ENCODE measurements at places on chromosomes 6 and 20.
A peak's percentile ranks its signal among the peaks of the same experiment; 100 is the strongest.

- DNase-seq, result no peak
Measured at GRCh38 chr20:19652591-19653026, 105.4 kb upstream of the RIN2 start.

DNA sequence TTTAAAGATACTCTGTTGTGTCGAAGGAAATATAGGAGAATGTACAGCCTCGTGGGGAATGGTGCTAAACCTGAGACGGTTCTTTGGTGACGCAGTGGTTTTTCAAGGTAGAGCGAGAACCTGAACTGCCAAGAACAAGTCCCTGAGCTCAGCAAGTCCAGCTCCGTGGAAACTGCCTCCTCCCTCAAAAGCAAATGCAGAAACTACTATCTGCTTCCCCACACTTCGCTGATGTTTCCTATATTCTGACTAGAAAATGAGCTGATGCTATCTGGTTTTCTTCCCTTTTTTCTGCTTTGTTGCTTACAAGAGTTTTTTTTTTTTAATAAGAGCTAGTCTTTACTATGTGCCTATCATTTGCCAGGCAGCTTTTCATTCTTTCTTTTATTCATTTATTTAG, 85.3 kb upstream of the LY86 start:
- DNase-seq, result no peak

- no peak for DNase-seq
Measured at GRCh38 chr20:52033313-52033712, 158.3 kb downstream of the ZFP64 start.

DNA sequence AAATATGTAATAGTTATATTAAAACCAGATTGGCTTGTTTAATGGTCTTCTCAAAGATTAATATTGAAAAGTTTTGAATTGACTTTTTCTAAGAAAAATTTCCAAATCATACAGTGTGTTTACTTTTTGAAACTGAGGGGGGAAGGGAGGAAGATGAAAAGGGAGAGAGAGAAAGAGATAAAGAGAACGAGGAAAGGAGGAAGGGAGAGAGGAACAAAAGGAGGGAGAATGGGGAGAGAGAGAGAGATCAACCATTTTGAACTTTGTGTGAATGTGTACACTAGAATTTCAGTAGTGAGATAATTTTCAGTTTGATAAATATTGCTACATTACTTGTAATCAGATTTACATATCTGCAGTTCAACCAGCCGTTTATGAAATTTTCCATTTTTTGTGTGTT, 124.5 kb downstream of the EPHA7 start:
- no peak for DNase-seq

GRCh38 chr20:23659989-23660837, 22.5 kb upstream of the CST3 start:
- no peak for DNase-seq

DNA sequence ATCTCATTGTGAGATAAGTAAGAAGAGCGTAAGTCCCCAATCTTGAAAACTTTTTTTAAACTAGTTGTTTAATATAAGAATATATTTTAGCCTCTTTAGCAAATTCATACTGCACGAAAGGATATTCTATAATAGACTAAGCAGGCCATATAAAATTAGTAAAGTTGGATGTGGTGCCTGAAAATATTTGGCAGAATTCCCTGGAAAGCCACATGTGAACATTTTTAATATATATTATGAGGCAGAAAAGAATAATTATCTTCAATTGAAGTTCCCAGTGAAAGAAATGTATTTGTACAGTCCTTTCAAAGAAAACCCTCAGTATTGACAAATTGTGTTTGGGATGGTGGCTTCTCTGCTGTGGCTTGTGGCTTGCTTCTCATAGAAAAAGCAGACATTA, 237.5 kb upstream of the JAG1 start:
- DNase-seq, result no peak

GRCh38 chr20:12928755-12929401, 79.9 kb upstream of the SPTLC3 start:
- DNase-seq, result no peak

DNA sequence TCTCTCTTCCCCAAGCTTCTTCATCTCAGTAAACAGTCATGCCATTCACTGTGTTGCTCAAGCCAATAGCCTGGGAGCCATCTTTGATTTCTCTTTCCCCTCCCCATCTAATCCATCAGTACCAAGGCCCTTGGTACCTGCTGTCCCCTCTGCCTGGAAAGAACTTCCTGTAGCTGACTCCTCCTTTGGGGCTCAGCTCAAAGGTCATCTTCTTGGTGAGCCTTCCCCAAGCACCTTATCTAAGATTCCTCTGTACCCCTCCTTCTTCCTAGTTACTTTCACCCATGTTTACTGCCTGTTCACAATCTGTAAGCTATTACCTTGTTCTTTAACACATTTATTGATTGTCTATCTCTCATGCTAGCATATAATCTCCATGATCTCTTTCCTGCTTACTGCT, 3.5 kb downstream of the AARS2 start:
- DNase-seq, result no peak

DNA sequence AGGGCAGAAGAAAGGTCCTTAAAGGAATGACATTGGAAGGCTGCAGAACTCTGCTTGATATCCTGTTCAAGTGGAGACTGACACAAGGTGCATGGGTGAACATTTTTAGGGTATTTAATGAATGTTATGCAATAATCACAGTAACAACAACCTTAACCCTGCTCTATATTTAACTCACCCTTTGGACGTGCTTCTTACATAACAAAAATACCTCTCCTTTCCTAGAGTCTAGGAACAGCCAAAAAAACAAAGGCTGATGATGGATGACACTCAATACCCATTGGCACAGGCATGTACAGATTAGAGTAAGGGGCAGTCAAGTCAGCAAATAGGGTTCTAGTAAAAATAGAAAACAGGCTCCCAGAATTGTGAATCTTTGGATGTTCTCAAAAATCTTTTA, 30.6 kb downstream of the ROS1 start:
- no peak for DNase-seq

DNA sequence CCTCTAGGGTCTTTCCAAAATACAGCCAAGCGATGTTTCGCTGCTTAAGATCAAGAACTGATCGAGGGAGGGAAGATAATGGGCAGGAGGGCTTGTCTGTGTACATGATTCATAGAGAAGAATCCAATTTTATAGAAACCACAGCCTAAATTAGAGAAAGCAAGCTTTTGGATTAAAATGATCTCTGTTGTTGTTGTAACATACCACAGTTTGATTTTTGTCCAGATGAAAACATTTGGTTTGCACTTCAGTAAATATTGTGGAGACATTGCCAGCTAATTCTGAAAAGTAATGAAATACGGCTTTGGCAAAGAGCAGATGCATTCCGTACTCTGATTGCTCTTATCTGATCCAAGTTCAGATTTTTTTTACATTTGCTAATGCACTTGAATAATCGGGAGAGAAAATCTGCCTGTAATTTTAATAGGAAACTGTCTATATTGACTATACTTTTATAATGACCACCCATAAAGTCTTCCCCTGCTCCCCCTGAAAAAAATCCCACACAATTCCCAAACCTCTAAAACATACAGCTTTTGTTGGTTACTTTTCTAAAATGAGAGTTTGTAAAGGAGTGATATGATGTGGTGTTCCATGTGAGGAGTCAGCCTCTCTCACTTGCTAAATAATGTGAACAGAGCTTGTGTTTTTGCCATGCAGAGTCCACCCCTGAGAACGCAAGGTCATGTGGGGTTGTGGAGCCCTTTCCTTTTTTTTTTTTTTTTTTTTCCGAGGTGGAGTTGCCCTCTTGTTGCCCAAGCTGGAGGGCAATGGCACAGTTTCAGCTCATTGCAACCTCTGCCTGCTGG, 199.9 kb downstream of the DTNBP1 start:
- no peak for DNase-seq

DNA sequence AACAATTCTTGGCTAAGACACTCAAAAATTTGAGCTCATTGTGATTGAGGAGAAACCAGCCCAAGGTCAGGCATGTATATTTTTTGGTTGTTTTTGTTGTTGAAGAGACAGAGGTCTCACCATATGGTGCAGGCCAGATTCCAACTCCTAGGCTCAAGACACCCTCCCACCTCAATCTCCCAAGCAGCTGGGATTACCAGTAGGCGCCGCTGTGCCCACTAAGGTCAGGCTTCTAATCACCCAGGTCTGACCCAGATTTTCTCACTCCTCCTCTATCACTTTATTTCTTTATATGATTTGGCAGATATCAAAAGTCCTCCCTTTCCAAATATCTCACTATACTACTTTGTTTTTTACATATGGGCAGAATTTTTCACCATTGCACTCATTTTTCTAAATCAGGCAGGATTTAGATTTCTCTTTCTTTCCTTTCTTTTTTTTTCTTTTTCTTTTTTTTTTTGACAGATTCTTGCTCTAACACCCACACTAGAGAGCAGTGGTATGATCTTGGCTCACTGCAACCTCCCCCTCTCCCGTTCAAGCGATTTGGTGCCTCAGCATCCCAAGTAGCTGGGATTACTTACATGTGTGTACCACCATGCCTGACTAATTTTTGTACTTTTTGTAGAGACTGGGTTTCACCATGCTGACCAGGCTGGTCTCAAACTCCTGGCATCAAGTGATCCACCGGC, 1.7 kb upstream of the C6orf141 start:
- no peak for DNase-seq

DNA sequence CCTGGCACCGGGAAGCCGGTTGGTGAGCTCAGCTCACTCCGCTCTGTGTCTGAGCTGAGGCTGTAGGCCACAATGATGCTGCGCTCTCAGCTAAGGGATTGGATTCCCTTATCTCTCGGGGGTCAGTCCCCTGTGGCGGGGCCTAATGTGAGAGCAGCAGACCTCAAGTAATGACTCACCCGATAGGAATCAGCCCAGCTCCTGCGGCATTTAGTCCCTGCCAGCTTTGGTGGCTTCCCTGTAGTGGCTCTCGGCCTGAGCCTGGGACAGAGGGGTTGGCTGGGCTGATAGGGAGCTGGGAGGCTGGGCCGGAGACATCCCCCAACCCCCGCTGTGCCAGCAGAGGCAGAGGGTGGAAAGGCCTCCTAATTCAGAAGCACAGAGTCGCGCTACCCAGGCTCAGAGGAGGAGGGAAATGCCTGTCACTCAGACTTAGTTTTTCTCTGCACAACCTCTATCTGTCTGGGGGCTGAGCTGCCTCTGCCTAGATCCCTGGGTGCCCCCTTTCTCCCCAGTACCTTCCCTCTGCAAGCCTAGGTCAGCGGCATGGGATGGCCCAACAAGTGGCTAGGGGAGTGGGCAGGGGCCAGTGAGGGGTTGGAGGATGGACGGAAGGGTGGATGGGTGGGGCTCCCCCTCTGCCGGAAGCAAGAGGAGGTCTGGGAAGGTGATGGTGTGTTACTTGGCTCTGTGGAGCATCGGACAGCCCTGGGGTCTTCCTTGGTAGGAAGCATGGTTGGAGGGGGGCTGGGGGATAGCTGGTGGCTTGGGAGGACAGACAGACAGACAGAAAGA, 92.2 kb downstream of the CDH22 start:
- DNase-seq, result no peak

- no peak for DNase-seq
Measured at GRCh38 chr6:122495612-122496011, 24.0 kb upstream of the SERINC1 start.

- DNase-seq, result no peak
Measured at GRCh38 chr6:64170316-64170715, 534.7 kb downstream of the PHF3 start.

DNA sequence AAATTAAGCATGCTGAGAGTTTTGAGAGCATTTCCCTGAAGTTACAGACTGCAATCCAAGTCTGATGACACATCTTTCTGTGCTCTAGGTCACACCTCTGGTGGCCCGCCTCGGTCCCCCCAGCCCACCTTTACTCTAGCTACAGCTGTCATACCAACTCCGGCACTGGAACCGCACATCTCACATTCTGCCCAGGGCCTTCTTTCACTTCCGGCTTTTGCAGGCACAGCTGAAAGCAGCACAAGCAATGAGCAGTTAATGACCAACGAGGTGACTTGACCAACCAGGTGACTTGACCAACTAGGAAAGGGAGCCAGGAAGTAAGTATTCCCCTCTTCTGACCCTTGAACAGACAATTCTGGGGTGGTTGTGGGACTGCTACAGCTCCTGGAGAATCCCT, 88.6 kb upstream of the MOCS1 start:
- DNase-seq, result no peak

- no peak for DNase-seq
Measured at GRCh38 chr6:104431096-104431495, 428.6 kb downstream of the HACE1 start.

DNA sequence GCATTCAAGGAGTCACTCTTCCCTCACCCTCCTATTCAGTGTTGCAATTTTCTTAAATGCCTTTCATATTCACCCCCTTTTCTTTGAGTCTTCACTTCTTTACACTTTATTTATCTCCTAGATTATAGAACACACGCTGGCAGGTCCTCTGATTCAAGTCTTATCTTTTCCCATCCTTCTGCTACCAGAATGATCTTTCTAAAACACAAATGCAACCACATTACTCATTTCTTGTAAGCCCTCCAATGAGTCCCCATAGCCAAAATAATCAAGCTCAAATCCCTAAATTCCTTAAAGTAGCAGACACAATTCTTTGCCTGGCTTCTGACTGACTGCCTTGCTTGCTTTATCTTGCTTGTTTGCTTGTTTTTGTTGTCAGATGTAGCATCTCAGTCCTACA, 920.0 kb downstream of the TFAP2A start:
- no peak for DNase-seq

GRCh38 chr6:137823826-137824555, 43.1 kb upstream of the TNFAIP3 start:
- peak; percentile 52 for DNase-seq

DNA sequence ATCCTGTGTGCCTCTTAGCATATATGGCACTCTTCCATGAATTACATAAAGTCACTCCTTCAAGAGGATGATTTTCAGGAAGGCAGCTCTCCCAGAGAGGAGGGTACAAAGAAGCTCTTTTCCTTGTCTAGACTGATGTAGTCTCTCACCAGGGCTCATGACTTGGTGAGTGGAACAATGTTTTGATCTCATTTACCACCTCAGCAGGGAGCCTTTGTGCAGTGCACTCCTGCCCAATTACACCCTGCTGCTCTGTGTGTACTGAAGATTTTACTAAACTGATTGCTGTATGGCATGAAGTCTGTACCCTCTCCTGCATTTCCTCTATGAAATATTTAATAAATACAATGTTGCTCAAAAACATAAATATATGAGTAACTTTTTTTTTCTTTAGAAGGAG, 598.3 kb upstream of the HS3ST5 start:
- DNase-seq, result no peak

DNA sequence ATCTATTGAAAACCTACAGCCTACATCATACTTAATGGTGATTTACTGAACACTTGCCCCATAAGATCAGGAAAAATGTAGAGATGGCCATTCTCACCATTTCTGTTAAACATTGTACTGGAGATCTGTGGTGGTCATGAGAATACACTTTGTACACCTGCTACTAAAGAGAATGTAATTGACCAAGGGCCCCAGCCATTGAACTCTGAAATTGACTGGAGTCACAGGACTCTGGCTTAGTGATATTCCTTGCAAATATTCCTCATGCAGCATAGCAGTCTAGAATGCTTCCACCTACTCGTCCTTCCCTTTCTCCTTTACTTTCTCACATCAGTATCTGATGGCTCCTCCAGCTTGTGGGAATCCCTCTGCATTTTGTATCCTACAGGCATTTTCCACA, 37.4 kb upstream of the SNX9 start:
- no peak for DNase-seq

All from stimulated activated CD8-positive, alpha-beta memory T cell treated with anti-CD3 and anti-CD28 coated beads, Interleukin-7, amount 100 ng/mL, for 4 hours (primary cell).